Stimulated activated CD4-positive, alpha-beta T cell treated with anti-CD3 and anti-CD28 coated beads, Interleukin-4, amount 100 ng/mL, for 4 hours (primary cell): ENCODE measurements at places on chromosomes 4 and X.

DNA sequence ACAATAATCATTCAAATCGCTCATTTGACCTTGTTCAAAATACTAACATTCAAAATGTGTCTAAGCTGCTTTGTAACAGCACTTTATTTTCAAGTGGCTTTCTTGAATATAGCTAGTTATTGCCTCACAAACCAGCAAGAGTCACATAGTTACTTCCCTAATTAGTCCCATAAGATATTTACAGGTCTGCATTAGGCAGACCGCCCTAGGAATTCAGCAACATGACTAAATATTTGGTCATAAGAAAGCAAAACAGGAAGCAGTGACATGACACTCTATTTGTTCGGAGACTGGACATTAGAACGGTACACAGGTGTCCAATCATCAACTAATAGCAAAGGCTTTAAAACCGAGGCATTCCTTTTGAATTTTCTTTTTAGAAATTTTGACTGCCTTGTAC lies 262.0 kb downstream of the COL25A1 start:
- no peak for DNase-seq

- DNase-seq: no peak
These were observed 175.3 kb upstream of the RAI2 start for GRCh38 chrX:18036394-18036793.

- no peak for DNase-seq
These were observed 109.6 kb downstream of the PCDH18 start for GRCh38 chr4:137422666-137423065.

- DNase-seq: no peak
These were observed 32.8 kb upstream of the TMPRSS11A start for GRCh38 chr4:67996127-67996526.

GRCh38 chrX:114365065-114365834 lies 218.6 kb upstream of the HTR2C start:
- DNase-seq: no peak

- DNase-seq: no peak
These were observed 3.0 kb upstream of the SEC31A start for GRCh38 chr4:82893942-82894341.

GRCh38 chrX:124212622-124213021 lies 119.8 kb upstream of the TEX13D start:
- DNase-seq: no peak

DNA sequence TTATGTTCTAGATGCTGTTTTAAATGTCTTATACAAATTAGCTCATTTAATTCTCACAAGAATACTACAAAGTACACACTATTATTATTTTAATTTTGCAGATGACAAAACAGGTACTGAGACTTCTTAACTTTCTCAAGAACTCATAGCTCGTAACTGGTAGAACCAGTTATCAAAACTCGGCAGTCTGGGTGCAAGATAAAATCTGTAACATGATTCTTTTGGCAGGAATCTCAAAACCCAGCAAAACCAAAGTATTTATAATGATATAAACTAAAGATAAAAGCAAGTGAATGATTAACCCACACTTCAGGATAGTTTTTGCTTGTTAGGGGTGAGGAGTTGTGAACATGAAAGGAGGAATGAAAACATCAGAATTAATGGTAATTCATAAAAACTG lies 27.6 kb downstream of the CLNK start:
- no peak for DNase-seq

DNA sequence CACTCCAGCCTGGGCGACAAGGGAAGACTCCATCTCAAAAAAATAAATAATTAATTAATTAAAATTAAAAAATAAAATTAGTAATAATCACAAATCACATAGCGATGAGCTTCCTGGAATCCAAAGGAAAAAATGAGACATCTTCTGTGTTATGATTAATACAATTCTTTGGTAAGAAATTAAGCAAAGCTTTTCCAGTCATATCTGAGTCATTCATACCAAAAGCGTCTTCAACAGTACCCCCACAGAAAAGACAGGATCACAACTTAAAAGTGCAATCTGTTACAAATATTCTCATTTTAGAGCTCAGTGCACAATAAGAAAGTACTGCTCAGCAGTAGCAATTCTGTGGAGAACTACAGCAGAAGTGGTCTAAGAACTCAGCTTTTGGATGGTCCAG lies 168.5 kb upstream of the MXRA5 start:
- DNase-seq: no peak

DNA sequence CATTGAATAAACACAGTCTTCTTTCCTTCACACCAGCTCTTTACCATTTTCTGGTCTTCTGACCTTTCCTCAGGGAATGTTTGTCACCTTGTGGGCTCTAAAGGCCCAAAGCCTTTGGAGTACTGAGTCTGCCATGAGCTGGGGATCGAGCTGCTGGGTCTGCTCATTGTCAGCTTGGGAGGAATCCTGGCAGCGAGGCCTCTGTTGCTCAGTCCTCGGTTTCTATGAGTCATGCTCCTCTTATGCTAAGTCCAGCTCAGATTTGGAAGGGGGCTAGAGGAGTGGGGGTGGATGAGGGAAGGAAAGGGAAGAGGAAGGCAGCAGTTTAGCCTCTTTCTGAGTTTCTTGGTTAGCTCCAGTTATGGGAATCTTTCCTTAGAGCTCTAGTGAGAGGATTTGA lies 31.1 kb downstream of the NHSL2 start:
- DNase-seq: no peak
